Left ventricle myocardium superior (tissue), 1 donor: ENCODE measurements at places on chromosomes 4 and X. TPM values are rescaled to one million over a fixed set of nuclear protein-coding genes. Genes with fewer than 3 reads are reported as not detected.

Gene VCX
- total RNA-seq: not detected

- no peak for DNase-seq
Measured at GRCh38 chrX:153319295-153320046, 2.1 kb downstream of the PNMA6F start.

- no peak for DNase-seq
Measured at GRCh38 chrX:101482296-101482695, 3.0 kb upstream of the ARMCX4 start.

GRCh38 chrX:11899091-11899490 lies 141.1 kb downstream of the MSL3 start:
- no peak for DNase-seq

GRCh38 chr4:39950861-39951481 lies 26.7 kb downstream of the PDS5A start:
- no peak for DNase-seq

Gene CLCN5
- 2.3 TPM for total RNA-seq

GRCh38 chr4:94507708-94508107 lies 56.0 kb downstream of the PDLIM5 start:
- no peak for DNase-seq

GRCh38 chrX:48558271-48558670 lies 16.0 kb upstream of the RBM3 start:
- no peak for DNase-seq

- DNase-seq: no peak
Measured at GRCh38 chrX:115266300-115266699, 23.2 kb upstream of the LUZP4 start.

Gene RRH
- total RNA-seq: not detected

- no peak for DNase-seq
Measured at GRCh38 chr4:73705721-73706120, 34.6 kb upstream of the CXCL8 start.

- no peak for DNase-seq
Measured at GRCh38 chr4:118981171-118981838, 92.7 kb downstream of the SYNPO2 start.

DNA sequence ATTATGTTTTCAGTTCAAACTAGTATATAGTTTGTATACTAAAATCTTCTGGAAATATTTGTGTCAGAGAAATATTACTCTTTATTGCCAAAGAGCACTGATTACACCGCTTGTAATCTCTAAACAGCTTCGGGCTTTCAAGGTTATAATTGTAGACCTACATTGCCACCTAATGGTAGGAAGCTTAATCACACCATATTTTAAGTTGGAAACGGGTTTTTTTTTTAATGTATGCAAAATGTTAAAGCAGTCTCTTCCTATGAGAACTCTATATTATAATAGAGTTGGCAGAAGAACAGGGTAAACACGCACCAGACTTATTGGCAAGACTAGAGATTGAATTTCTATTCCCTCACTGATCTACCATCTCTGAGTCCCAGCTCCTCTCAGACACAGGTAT lies 19.5 kb upstream of the NFXL1 start:
- DNase-seq: no peak

DNA sequence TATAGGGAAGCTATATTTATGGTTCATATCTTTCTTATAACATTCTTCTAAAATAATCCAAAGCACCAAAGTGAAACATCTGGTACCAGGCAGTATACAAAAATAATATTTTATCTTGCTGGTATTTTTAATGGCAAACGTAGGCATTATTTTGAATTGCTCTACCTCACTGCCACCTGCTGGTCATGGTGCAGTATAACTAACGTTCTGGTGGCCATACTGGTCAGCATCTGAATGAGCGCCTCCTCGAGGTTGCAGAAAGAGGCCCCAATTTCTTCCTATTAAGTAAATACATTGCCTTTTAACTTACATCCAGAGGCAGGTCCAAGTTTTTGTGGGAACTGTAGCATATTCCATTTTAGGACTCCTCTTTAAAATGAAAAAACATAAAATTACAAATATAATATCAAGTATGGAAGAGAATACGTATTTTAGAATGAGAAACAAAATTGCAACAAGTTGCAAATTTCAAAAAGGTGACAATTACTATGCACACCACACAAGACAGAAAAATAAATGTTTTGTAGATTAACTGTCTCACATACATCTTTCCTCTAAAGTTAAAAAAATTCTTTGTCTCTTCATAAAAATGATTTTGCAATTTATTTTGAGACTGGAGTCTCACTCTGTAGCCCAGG lies 22.9 kb upstream of the CWH43 start:
- DNase-seq: peak; percentile 52

DNA sequence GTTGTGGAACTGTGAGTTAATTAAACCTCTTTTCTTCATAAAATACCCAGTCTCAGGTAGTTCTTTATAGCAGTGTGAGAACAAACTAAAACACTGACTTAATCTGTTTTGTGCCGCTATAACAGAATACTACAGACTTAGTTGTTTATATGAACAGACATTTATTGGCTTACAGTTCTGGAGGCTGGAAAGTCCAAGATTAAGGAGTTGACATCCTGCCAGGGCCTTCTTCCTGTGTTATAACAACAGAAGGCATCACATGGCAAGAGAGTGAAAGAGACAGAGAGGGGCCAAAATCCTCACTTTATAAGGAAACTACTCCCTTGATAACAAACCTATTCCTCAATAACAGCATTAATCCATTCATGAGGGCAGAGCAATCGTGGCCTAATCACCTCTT lies 42.5 kb upstream of the KCNIP4 start:
- DNase-seq: no peak

Gene IL2RG
- 3.0 TPM for total RNA-seq

DNA sequence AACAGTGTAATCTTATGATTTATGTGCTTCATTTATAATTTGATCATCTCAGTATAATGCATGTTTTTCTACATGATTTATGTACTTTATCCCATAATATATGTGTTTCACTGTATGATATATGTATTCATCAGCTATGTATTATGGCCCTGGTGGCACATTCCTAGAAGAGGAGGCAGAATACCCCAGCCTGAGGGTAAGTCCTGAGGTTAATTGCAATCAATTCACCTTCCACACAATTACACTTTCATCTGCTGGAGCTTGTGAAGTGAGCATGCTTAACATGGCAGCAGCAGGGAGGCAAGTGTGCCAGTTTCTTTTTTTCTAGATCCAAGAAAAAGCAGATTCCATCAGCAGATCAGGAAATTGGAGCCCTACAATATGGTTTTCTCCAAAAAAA lies 81.2 kb downstream of the CXXC4 start:
- no peak for DNase-seq

GRCh38 chrX:134570899-134571298 lies 87.4 kb downstream of the PLAC1 start:
- no peak for DNase-seq

DNA sequence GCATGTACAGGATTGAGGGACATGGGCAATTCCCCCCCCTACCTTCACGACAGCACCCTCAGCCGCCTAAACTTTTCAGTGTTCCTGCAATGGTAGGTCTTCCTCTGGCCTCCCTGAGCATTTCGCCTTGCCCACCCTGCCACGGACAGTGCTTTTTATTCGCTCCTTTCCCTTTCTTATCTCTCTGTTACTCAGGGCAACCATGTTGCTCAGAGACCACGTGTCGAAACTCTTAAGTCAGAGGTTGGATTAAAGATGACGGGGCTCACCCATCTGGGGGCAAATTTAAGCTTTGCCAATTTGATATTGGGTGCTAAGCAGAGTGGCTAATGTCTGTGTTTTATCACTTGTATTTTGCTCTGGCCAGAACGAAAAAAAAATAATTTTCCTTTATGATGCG lies 20.4 kb downstream of the TENM3 start:
- DNase-seq: no peak

Gene CSN1S1
- not detected for total RNA-seq

Gene DCAF8L2
- not detected for total RNA-seq

Gene TCEAL7
- total RNA-seq: 4.0 TPM

- no peak for DNase-seq
Measured at GRCh38 chrX:774536-774935, 143.9 kb downstream of the SHOX start.

Gene HS3ST1
- 0.94 TPM for total RNA-seq

Gene CABS1
- not detected for total RNA-seq

DNA sequence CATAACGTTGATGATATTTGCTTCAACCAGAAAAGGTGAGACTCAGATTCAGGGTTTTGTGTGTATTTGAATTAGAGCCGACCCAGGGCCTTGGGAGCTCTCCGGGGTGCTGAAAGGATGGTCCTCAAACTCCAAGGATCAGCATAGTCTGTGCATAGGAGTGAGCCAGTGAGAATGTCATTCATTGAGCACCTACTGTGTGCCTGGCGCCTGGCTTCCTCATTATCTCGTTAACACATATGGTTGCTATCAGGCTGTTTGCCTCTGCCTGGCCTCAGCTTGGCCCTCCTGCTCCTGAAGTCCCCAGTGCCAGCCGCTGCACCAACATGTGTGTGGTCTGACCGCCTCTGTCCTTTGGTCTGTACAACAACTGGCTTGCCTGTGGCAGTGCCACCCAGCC lies 25.1 kb upstream of the JAKMIP1 start:
- no peak for DNase-seq

GRCh38 chr4:118942465-118942864 lies 53.8 kb downstream of the SYNPO2 start:
- DNase-seq: no peak

Gene ZNF157
- not detected for total RNA-seq

- DNase-seq: peak; percentile 50
Measured at GRCh38 chrX:153970357-153971123, 1.1 kb downstream of the HCFC1 start.

Gene GAGE2A
- total RNA-seq: not detected

GRCh38 chrX:43656005-43656494 lies at the start of gene MAOA:
MAOA (plus strand) TSS chrX:43656299; CDS start chrX:43656342, 43 bp downstream.
- peak; percentile 87 for DNase-seq

- no peak for DNase-seq
Measured at GRCh38 chr4:75686346-75686745, 13.1 kb upstream of the G3BP2 start.

GRCh38 chr4:81607950-81608349 lies 136.2 kb upstream of the RASGEF1B start:
- DNase-seq: no peak

Gene SRPK3
- 43.6 TPM for total RNA-seq

Gene CFAP299
- not detected for total RNA-seq

GRCh38 chr4:10295301-10295700 lies 161.9 kb downstream of the ZNF518B start:
- no peak for DNase-seq

Gene ODAPH
- total RNA-seq: not detected

DNA sequence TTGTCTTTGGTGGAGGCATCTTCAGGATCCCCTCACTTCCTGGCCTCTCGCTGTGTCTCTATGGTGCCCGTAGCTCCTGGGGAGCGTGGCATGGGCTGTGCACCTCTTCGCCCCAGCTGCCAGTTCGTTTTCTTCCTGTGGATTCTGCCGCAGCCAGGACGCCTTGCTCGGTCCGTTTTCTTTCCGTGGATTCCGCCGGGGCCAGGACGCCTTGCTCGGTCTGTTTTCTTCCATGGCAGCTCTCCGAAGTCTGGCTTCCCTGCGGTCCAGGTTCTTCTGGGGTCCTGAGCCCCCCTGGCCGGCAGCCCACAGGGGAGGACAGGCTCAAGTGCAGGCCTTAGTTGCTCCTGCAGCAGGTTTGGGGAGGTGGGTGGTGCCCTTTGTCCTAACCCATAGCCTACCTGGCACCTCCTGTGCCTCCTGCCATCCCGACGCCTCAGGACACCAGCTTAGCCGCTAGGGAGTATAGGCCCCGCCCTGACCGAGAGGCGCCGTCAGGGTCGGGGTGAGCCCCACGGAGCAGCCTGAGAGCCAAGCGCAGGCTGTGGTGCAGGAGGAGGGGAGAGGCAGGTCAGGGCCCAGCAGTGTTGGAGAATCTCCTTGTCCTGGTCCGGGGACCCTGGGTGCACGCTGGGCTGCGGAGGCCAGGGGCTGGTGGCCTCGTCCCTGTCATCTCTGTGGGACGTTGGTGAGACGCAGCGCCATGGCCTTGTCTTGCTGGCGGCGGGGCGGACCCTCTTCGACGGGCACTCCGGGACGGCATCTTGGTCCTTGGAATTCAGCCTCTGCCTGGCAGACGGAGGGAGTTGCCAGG lies 27.1 kb downstream of the UVSSA start:
- DNase-seq: peak; percentile 16

Gene FSTL5
- total RNA-seq: not detected

Gene NONO
- 105 TPM for total RNA-seq

Gene ADGRL3
- total RNA-seq: 5.1 TPM

Gene CT45A8
- total RNA-seq: not detected

GRCh38 chr4:5712931-5713330 lies 1.9 kb downstream of the EVC start:
- no peak for DNase-seq
